ENCODE measurements at places on chromosomes 11 and 22.
A peak's percentile ranks its signal among the peaks of the same experiment; 100 is the strongest.

DNA sequence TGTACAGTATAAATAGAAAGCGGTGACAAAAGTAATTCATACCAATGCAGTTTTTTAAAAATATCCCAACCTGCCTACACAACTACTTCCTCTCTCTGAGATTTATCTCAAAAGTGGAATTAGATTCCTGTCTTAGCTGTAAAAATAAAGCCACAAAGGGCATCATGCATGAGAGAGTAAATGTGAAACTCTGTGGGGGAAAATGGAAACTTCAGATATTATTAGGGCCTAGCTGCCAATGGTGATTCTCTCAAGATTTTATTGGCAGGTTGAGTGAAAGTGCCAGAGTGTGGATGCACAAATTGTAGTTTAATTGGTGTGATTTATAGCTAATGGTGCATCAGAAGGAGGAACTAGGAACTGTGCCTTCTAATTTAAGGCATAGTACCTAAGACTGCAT is 356.9 kb upstream of the CCDC90B start:
- DNase-seq, result no peak

DNA sequence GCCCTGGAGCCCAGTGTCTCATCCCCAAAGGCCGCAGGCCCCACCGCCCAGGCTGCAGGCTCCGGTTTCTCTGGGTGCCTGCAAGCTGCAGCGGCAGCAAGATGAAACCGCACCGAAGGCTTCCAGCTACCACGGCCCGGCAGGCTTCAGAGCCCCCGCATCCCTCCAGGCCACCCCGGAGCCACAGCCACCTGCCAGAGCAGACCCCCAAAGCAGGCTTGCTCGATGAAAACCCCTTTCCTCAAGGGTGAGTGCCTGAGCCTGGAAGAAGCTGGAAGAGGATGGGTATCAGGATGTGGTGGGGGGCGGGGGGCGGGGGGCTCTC is 24.5 kb upstream of the GNB1L start:
- DNase-seq, result no peak

- peak; percentile 31 for DNase-seq
These were observed 718.8 kb downstream of the CNTN5 start for GRCh38 chr11:99739464-99740089.

GRCh38 chr22:37147186-37147990 is 2.3 kb downstream of the IL2RB start:
- DNase-seq, result no peak

GRCh38 chr11:64569300-64569970 is 21.6 kb upstream of the SLC22A12 start:
- DNase-seq, result no peak

GRCh38 chr11:1574238-1574932 is 2.3 kb upstream of the DUSP8 start:
- peak; percentile 43 for DNase-seq

DNA sequence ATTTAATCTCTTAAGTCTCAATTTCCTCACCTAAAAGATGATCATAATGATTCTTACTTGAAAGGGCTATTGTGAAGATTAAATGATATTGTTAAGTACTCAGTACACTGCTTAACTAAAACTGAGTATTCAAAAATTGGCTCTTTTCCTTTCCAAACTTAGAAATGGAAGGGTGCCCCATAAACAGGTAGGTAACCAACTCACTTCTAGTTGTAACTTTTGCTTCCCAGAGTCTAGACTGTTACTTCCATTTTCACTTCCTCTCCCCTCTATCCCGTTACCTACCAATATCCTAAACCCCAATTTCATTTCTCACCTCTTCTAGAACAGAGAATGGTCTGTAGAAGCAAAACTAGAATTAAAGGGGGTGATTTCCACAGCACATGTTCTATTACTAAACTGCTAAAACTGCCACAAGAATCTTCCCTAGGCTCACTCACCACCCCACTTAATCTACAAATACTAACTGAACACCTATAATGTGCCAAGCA is 50.0 kb downstream of the RRAS2 start:
- DNase-seq, result no peak

GRCh38 chr11:44236296-44236695 is 73.6 kb downstream of the ALX4 start:
- DNase-seq, result no peak

DNA sequence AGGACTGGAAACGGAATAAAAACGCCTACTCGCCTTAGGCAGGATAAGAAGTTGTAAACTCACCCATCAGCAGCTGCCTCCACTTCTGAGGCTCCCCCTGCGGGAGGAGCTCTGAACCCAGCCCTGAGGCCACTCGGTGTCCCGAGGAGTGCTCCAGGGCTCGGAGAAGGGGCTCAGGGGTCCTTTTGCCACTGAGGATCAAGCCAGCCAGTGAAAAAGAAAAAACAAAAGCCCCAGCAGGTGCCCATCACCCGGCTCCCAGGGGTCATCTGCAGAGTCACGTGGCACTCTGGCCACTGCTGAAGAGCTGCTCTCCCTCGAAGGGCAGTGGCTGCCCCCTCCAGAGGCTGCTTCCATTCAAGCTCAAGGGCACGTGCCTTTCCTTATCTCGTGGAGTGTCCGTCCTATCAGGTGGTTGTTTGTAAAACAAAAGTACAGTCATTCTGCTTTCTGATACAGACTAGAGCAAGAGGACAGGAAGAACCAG is 29.0 kb downstream of the NUP50 start:
- no peak for DNase-seq

DNA sequence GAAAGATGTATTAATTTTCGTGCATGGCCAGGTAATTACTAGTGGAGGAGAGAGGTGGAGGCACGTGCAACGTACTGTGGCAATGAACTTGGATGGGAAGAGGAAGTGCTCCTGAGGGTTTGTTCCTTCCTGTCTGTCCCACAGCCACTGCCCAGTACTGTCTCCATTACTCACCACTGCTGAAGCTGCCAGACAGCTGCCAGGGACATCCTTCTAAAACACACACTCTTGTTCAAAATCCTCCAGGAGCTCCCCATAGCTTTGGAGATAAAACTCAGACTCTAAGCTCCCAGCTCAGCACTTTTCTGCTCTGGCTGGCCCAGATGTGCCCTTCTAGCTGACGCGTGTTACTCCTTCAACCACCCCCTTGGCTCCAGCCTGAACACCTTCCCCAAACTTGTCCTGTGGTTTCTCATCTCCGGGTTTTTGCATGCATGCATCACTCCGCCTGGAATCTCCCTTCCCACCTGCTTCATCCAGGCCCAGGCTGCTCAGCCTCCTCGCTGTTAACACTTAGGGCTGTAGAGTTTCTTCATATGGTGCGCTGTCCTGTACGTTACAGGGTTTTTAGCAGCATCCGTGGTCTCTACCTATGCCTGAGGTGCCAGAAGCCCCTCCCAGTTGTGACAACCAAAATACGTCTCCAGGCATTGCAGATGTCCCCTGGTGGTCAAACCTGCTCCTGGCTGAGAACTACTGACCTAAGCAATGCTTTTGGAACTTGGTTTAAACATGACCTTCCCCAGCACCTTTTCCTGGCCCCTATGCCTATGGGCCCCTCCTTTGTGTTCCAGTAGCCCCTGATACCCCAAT is 69.5 kb downstream of the C11orf91 start:
- no peak for DNase-seq

DNA sequence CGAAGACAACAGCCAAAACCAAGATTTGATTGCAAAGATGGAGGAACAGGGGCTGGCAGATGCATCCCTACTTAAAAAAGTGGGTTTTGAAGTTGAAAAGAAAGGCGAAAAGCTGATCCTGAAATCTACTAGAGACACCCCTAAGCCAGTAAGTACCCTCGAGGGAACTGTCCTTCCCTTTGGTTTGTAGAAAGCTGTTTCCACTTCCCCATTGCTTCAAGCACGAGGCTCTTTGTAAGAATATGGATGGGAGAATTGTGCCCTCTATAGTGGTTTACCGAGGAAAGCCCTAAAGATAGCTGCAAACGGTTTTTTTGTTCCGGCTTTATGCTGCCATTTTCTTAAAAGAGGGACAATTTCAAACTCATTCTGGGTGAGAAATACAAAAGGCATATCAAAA is 133.9 kb downstream of the WNT7B start:
- DNase-seq, result no peak

DNA sequence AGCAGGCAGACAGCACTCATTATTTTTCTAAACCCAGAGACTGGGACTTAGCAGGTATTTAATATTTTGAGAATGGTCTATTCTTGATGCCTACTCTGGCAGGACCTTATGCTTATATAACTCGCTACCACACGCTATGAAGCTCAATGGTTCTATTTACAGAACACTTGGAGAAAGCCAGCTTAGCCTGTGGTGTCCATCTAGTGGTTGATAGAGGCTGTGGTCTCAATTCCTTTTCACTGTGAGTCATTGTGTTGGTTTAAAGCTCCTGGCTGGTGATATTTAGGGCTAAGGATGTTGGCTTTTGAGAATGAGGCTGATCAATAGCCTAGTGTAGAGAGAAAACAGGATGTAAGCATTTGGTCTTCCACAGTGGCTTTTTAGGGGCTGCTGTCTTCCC is 206.4 kb downstream of the DBX1 start:
- peak; percentile 95 for DNase-seq

- DNase-seq, result no peak
These were observed 38.3 kb downstream of the KCNJ4 start for GRCh38 chr22:38416621-38417251.

DNA sequence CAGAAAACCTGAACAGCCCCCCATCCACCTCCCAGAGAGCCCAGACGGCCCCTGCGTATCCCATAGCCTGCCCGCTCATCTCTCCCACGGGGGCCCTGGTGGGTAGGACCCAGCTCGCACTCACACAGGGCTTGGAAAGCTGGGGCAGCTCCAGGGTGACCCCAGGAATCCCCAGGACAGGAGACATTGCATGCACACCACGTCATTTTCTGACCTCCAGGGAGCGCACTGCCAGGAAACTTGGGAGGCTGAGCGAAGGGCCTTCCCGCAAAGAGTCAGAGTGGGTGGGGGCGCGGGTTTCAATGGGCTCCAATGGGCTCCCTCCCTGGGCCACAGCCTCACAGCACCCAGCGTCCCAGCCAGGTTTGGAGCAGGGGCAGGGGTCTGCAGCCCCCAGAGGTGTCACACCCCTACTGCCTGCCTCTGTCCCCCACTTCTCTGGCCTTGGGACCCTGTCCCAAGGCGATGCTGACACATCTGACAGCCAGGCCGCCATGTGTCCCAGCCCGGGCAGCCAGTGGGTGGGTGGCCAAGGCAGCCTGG is 8.2 kb upstream of the SYT8 start:
- no peak for DNase-seq

DNA sequence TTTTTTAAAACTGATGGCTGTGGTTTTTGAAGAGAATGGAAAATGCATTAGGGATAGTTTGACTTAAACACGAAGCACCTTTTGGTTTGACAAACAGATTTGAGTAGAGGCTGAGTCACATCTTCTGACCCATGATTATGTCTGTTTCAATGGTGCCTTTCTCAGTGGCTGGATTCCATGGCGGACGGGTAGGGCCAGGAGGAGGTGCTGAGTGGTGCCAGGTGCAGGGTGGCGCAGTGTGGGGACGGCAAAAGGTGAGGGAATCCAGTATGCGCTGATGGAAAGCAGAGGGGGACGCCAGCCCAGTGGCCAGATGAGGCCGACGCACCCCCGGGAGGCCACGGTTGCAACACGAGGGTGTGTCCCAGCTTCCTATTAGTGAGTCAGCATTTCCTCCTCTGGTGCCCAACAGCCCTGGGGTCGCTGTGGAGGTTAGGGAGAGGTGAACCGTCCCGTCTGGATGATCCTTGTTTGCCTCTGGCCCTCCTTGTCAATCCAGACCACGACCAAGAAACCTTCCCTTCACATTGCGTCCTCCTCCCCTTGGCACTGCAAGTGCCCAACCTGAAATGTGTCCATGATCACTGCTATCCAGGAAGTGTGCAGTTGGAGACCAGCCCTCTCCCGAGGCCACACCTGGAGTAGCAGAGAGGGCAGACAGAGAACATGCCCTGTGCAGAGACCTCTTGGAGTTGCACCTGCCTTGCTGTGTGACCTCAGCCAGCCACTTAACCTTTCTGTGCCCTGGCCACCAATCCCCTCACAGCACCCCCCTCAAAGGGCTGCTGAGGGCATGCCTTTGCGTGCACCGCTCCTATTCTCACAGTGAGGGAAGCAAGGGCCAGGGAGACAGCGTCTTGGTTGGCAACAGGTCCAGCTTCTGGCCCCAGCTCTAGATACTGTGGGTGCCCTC is 32.5 kb upstream of the ATXN10 start:
- no peak for DNase-seq

GRCh38 chr11:63019506-63019905 is 3.9 kb upstream of the SLC22A8 start:
- no peak for DNase-seq

DNA sequence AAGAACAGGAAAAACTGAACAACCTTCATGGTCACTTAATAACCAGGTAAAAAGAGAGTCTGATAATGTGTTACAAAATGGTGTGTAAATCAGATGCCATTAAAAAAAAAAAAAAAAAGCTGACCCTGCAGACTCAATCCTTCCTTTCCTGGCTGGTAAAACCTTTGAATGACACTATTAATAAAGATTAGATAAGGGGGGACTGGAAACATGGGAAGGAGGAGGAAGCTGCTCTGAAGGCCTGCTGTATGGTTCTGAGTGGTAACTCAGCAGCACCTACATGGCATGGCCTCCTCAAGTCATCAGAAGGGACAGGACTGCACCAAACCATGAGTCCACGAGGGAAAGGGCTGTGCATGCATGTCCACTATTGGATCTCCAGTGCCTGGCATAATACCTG is 18.0 kb upstream of the SWAP70 start:
- DNase-seq, result no peak

DNA sequence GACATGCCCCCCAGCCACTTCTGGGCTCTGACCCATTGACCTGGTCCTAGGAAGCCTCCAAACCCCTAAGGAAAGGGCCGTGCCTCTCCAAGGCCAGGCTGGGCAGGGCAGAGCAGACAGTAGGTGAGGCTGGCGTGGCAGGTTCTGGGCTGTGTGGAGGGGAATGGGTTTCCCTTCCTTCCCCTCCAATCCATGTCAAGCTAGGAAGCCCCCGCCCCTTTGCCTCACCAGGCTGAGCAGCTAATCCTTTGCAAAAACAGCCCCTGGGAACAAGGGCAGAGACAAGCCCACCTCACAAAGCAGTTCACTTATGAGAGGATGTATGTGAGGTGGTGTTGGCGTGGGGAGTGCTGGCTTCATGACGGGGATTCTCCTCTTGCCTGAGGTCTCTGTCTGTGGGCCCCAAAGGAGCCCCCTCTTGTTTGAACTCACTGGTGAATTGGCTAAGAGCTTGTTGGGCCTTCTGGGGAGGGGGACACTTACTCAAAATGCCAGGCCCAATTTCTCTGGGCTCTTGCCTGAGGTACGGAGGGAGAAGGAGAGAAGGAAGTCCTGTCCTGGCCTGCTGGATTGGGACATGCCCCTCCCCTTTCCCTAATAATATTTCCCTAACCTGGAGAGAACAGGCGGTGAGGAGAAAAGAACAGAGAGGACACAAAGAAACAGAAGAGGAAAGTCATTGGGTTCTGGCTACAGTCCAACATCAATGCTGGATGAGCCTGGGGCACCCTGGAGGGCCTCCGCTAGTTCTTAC is 1.6 kb upstream of the TRIM29 start:
- no peak for DNase-seq
